ENCODE measurements at places on chromosomes 12 and 14.
A peak's percentile ranks its signal among the peaks of the same experiment; 100 is the strongest.

DNA sequence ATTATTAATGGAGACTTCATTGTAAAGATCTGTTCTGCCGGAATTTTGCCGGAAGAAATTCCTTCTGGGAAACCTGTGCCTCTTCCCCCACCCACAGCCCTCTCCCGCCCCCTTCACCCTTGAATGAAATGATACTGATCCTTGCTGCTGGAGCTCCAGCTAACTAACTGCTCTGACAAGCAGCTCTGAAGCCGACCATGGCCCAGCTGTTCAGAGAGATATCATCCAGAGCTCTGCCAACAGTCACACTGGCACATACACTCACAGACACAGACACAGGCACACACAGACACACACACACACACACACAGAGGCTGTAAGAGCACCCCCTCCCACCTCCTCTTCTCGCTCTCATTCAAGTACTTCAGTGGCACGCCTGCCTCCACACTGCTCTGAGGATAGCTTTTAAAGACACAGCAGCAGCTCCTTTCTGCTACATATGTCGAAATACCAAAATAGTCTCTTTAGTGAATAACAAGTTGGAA lies 88.6 kb downstream of the R3HDM2 start:
- DNase-seq = no peak

DNA sequence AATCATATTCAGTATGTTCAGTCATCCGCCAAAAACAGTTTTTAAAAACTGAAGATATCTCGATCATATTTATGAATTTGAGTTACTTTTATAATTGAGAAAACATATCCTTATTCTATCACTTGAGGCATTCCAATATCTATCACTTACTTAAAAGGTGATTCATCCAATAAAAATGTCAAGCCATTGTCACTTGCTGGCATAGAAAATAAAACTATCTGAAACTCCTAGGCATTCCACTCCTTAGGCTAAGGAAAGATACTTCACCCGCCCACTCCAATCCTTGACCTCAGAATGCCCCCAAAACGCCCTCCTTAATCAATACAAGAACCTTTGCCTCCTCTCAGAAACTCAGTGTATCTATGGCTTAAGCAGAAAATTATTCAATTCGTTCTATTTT lies 51.3 kb upstream of the AMIGO2 start:
- DNase-seq = no peak

DNA sequence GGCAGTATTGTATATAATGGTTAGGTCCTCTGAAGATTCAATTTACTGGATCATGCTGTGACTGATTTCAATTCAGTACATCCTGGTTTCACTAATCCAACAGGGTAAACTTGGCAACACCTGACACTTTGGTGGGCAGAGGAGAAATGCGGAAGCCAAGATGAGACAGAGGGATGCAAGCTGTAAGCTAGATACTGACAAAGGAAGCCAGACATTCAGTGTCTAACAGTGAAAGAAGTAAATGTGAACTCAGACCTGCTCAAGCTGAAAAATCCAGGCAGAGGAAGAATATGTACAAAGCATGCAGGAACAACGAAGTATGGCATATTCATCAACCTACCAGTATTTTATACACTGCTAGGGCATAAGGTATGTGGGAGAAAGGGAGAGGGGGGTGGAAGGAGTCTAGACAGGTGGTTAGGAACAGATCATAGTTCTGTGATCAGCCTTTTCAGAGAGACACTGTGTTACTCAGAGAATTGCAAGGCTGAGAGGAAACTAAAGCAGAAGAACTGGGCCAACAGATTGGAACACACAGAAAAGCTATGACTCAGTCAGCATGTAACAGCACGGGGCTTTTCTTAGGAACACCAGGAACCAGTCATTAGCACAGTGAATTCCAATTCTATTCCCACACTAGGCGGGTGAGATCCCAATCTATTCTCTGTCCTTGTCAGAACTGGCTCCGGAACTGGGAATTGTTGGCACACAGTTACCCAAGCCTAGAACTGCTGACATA lies 40.3 kb downstream of the NELL2 start:
- no peak for DNase-seq

DNA sequence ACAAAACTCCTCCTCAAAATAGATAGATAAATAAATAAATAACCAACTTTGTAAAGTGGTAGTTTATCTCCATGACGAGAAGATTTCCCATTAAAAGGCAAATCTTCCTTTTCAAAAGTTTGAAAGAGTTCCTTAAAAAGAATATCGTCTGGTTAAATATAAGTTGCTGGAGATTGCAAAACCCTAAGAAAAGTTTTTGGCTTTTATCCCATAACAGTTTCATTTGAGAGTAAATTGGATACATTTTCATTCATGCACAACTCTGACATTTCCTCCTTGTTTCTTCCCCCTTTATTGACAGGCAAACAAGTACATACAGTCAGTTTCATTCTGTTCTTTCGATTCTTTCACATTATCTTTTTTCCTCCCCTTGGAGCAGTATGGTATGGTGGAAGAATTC lies 45.4 kb upstream of the BTG1 start:
- DNase-seq = no peak

DNA sequence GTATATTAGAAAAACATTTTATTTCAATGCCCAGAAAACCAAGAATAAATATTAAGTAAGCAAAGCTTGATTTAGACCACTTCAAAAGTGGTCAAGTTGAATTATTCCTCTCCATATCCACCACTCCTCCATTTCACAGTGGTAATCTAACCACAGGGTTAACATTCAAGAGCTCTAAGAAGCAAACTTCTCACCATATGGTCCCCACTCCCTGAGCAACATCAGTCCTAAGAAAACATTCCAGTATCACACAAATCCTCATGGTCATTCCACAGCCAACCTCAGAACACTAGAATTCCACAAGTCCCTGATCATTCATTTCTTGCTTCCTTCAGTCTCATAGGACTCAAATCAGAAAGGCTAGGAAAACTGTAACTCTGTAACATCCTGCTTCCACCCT lies 47.9 kb downstream of the ST8SIA1 start:
- no peak for DNase-seq

DNA sequence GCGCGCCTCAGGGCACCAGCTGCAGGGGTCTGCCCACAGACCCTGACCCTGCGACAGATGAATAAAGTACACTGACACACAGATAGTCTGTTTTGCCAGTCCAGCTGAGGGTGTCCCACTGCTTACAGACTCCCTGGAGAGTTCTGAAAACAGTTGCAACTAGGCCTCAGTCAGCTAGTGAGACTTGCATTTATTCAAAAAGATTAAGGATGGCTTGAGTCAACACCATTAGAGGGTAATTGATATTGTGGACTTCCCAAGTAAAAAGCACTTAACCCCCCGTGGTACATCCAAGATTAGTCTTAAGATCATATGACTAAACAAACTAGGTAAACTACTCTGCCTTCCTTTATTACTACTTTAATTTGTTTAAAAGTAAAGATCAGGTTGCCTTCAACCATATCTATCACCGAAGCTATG lies 11.1 kb upstream of the PSEN1 start:
- DNase-seq = no peak

DNA sequence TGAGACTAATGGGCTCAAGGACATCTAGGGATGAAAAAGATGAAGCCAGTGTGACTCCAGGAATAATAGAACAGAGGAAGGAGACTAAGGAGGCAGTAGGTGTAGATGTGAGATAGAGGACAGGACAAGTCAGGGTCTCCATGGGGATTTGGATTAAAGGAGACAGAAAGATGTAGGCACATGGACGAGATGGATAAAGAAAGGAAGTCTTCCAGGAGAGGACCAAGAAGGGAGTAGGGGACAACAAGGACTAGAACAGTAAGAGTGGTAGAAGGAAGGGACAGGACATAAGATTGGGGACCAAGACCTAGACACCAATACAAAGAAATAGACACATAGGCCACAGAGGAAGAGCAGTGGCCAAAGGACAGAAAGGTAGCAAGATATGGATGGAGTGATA lies 7.1 kb upstream of the PCK2 start:
- no peak for DNase-seq

DNA sequence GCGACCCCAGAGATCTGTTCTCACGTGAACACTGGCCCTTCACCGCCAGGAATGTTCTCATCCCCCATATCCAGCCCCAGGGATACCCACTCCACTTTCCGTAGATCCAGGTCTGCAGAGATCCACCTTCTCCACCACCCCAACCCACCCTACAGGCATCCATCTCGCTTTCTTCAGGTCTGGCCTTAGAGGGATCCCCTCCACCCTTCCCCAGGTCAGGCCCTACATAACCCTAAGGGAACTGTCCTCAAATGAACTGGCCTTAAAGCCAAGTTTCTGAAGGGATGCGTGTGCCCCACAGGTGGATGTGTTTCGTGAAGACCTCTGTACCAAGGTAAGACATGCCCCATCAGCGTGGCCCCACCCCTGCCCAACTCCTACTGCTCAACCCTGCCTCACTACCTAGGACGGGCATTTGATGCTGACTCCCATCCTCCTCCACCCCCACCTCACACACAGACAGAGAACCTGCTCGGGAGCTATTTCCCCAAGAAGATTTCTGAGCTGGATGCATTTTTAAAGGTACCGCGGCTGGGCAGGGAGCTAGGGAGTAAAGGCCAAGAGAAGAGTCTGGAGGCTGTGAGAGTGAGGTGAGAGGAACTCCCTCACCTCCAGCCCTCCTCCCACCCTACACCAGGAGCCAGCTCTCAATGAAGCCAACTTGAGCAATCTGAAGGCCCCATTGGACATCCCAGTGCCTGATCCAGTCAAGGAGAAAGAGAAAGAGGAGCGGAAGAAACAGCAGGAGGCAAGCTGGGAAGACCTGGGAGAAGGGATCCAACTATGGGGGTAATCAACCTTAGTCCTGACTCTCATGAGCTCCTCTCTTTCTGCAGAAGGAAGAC lies 912 bp downstream of the PSME1 start:
- DNase-seq = no peak

- no peak for DNase-seq
Measured at GRCh38 chr12:103751171-103751570, 89.9 kb downstream of the NT5DC3 start.

GRCh38 chr14:46399049-46399448 lies 252.5 kb downstream of the RPL10L start:
- DNase-seq = peak; percentile 94

DNA sequence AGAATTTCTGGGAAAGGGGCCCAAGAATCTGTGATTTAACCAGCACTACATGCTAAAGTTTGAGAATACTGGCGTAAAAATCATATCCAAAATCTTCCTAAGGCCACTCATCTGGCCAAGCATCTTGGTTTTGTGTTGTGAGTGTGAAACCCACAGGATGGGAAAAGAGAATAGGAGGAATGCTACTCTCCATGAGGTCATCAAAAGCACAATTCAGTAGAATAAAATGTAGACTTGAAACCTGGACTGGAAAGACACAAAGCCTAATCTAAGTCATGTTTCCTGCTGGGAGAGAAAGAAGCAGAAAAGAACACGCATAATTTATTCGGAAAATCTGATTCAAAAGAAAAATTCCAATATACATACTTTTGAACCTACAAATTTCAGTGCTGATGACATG lies 42.3 kb downstream of the NR1H4 start:
- no peak for DNase-seq

GRCh38 chr12:26878661-26879119 lies 45.7 kb upstream of the ITPR2 start:
- peak; percentile 91 for DNase-seq

DNA sequence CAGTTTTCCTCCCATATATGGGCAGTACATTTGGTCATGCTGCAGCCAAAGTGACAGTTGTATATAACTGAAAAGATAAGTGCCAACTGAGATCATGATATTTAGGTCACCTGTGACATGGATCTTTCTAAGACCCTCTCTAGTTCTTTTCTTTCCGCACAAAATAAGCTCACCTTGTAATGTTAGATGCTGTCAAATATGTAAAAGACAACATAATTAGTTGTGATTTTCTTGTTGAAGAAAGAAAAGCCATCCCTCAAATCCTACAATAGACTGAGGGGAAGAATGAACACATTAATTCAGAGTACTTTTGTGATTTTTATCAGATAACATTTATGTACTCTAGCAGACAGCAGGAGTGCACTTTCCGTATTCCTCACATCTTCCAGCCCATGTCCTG lies 37.4 kb downstream of the OVCH1 start:
- no peak for DNase-seq

GRCh38 chr14:33602396-33602795 lies 348.5 kb downstream of the EGLN3 start:
- DNase-seq = no peak

GRCh38 chr12:108349278-108349688 lies 10.2 kb upstream of the CMKLR1 start:
- DNase-seq = no peak

GRCh38 chr12:49983892-49984291 lies 11.1 kb downstream of the AQP6 start:
- peak; percentile 58 for DNase-seq

DNA sequence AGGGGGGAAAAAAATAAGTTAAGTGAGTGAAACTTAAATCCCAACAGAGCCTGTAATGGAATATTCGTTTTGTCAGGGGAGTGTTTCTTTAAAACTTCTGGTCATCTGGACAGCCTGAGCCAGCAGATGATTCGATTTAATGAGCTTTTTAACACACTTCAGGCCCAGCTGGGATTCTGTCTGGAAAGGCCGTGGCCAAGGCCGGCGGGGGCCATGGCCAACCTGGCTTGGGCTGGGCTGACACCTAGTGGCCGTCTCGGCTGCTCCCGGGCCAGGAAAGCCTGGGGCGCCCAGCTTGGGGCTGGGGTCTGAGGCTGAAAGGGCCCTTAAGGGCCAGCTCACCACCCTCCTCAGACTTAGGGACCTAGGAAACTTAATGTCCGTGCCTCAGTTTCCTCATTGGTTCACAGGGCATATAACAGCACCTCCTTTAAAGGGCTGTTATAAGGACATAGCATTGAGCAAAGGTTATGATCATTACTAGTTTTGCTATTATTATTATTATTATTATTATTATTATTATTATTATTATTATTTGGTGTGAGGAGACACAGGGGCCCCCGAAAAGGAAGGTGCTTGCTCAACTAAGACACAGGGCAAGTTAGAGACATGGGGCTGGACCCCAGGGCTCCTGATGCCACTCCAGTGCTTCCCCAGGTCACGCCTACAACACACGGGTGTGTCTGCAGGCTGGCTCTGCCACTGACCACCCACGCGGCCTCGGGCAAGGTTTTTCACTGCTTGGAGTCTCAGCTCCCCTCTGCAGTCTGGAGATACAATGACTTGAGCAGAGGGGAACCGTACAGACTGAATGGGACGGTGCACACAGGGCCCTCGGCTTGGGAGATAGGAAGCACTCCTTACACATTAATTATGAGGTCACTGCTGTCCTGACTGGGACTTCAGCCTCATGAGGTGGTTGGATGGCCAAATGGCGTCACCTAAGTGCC lies 84.0 kb downstream of the SYNE3 start:
- DNase-seq = peak; percentile 14

- no peak for DNase-seq
Measured at GRCh38 chr14:104560586-104560945, 19.0 kb upstream of the C14orf180 start.

DNA sequence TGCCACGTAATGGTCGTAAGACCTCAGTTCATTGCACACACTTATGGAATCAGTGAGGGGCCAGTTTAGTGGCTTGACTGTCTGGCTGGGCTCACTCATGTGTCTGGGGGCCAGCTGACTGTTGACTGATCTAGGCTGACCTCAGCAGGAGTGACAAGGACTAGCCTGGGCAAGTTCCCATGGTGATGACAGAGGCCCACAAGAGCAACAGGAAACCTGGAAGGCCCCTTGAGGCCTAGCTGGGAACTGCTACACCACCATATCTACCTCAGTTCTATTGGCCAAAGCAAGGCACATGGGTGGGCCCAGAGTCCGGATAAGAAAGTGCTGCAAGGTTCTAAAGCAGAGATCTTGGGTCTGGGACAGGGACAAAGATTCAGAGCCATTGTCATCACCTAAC lies 21.3 kb upstream of the RFLNA start:
- peak; percentile 4 for DNase-seq

All from NCI-H1092 (cell line).